Activated T-helper 1 cell treated with anti-CD3 and anti-CD28 coated beads, Interleukin-12 subunit alpha, Interleukin-12 subunit beta, Interleukin-2, Interleukin-4 antibody, amounts not matched to agents 30 ng/mL and 10 ng/mL and 1 ng/mL, durations not matched to agents 14 hours and 24 hours and 36 hours (primary cell): ENCODE measurements at places on chromosomes 7 and 10. TPM values are rescaled to one million over a fixed set of nuclear protein-coding genes. Genes with fewer than 3 reads are reported as not detected.

- H3K36me3 ChIP-seq = no peaks in the 10 kb centered on the region
- H3K4me3 ChIP-seq = no peak overlapping the region
- H3K4me1 ChIP-seq = peaks cover 6% of the 10 kb centered on the region
- no peak overlapping the region for H3K27ac ChIP-seq
Observed at GRCh38 chr7:2638224-2638991, 6.6 kb downstream of the TTYH3 start.

Gene CNNM1
- 0.20 and 0.21 TPM in 2 replicates for total RNA-seq

GRCh38 chr10:113627836-113628235 lies 36.0 kb downstream of the NRAP start:
- no peaks in the 10 kb centered on the region for H3K36me3 ChIP-seq
- no peaks in the 10 kb centered on the region for H3K4me1 ChIP-seq
- no peak for DNase-seq
- H3K27ac ChIP-seq = no peak overlapping the region

Gene RAMP3
- total RNA-seq = not detected in 2 replicates

Gene CBX3
- 284 and 298 TPM in 2 replicates for total RNA-seq

Gene MACROH2A2
- 3.4 and 3.5 TPM in 2 replicates for total RNA-seq

Gene SFTPA1
- total RNA-seq = not detected in 2 replicates

GRCh38 chr7:99032928-99033327 lies 111.0 kb downstream of the SMURF1 start:
- no peaks in the 10 kb centered on the region for H3K4me1 ChIP-seq
- H3K27me3 ChIP-seq = no peaks in the 10 kb centered on the region
- H3K4me3 ChIP-seq = no peak overlapping the region
- H3K27ac ChIP-seq = no peak overlapping the region
- H3K36me3 ChIP-seq = peaks cover 46% of the 10 kb centered on the region

DNA sequence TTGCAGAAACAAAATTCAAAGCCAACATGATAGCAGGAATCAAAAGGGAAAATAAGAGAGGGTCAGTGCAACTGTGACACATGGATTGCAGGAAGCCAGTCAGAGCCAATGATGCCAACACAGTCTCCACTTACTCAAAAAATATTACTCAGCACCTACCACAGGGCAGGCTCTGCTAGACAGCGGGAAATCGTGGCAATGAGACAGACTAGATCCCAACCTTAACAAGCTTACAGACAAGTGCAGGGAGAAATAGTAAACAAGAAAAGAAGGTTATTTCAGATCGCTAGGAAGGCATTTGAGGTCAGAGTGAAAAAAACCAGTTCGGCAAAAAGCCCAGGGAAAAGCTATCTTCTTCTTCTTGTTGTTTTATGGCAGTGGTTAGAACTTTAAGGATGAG lies 45.2 kb upstream of the NPFFR1 start:
- H3K4me3 ChIP-seq = no peak overlapping the region
- no peak for DNase-seq
- H3K27ac ChIP-seq = no peak overlapping the region
- H3K27me3 ChIP-seq = peaks cover 4% of the 10 kb centered on the region

- H3K36me3 ChIP-seq = no peaks in the 10 kb centered on the region
- no peak for DNase-seq
- no peak overlapping the region for H3K27ac ChIP-seq
- H3K4me3 ChIP-seq = no peak overlapping the region
Observed at GRCh38 chr7:27427416-27427815, 184.8 kb downstream of the EVX1 start.

DNA sequence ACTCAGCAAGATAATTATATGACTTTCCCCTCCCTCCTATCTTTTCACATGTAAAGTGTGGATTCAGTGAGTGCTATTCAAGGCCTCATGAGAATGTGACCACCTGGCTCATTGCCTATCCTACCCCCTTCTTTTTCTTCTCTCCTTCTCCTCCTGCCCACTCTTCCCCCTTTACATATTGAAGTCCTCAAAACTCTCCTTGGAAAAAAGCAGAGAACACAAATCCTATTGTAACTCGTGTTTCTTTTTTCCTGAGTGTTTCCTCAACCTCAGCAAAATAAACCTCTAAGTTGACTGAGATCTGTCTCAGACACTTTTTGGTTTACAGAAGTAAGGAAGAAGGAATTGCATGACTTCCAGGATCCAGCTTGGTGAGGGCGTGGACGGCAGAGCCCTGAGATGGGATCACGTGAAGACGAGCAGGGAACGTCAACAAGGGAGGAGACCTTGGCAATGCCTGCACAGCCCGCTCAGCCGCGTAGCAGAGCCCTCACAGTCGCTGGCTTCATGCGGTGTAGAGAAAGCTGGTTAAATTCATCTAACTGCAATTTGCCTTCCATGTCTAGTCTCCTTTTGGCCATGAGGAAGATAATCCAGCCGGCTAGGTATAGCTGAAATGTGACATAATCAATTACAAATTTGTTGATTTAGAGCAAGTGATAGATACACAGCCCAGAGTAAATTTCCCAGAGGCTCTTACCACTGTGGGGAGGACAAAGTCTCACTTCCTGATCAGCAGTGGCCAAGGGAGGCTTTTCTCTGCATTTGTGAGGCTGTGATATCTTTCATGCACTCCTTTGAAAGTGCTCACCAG lies 75.7 kb downstream of the LYZL2 start:
- H3K4me3 ChIP-seq = no peak overlapping the region
- no peak overlapping the region for H3K27ac ChIP-seq
- DNase-seq = no peak
- peaks cover 6% of the 10 kb centered on the region for H3K4me1 ChIP-seq
- H3K27me3 ChIP-seq = peaks cover 3% of the 10 kb centered on the region

DNA sequence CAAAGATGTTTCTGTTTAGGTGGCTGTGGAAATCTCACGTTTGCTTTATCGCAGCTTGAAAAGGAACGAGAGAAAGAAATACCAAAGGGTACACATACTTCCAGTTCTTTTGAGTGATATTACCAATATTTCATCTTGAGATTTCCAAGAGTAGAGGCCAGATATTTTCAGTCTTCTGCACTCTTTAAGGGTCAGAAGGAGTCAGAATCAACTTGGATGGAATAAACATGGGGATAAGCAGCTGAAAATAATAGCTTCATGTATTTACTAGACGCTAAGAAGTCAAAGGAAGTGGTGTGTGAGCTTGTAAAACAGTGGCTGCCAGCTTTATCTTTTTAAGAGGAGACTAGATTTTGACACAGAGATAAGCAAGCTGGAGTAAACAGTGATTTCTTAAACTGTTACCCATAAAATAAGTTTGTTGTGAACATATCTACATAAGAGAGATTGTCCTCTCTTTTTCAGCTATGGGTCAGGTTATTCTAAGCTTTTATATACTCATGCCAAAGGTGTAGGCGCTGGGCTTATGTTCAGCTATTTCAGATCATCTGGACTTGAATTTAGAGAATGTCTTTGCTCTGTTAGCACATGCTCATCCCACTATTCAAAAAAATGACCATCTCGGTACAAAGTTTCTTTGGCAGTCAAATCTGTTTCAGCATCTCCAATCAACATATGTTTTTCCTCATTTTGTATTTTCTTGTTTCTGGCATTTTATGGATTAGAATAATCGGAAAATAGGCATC lies 170.8 kb upstream of the TCF7L2 start:
- no peaks in the 10 kb centered on the region for H3K36me3 ChIP-seq
- no peaks in the 10 kb centered on the region for H3K27me3 ChIP-seq
- H3K4me1 ChIP-seq = no peaks in the 10 kb centered on the region
- no peak overlapping the region for H3K4me3 ChIP-seq
- H3K27ac ChIP-seq = no peak overlapping the region

DNA sequence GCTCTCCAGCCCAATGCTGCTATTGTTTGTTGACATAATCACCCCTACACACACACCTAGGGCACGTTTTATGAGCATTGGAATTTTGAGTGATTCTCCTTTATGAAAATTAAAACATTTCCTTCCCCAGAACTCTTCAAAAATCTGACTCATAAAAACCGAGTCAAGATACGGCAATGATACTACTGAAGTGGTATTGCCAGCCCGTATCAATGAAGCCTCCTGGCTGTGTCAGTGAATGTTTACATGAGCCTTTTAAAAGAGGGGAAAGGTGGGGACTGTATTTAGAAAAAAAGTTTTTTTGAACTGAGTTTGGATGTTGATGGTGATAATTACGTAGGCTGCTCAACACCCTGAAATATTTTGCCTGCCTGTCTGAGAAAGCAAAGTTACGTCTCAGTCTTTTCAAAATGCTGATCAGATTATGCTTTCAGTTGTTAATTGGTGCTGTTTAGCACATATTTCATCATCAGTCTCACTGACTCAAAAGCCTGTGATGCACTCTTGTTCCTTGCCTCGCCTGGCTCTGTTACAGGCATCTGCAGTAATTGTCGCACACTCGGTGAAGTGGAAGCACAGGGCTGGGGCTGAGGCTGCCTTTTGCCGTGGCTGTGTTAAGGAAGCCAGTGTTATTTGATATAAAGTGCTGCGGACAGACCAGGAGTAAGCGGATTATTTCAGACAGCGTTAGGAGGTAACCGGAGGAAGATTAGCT lies 157.4 kb upstream of the TCF7L2 start:
- peaks cover 2% of the 10 kb centered on the region for H3K36me3 ChIP-seq
- H3K27ac ChIP-seq = no peak overlapping the region
- H3K4me1 ChIP-seq = no peaks in the 10 kb centered on the region
- H3K27me3 ChIP-seq = no peaks in the 10 kb centered on the region

DNA sequence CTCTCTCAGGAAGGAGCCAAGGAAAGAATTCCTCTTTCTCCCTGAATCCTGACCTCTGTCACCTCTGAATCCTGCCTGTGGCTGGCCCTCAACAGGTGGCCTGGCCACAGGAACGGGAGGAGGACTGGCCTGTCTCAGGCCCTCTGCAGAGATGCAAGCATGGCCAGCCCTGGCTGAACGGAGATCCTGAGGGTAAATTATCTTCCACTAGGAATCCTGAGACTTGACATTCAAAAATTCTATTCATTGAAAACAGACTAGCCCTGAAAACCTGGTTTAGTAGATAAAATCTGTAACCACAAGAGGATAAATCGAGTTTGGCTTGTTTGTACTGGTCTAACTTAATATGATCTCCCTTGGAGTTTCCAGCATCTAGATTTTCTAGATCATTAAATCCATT lies 579.3 kb downstream of the LRMDA start:
- no peak overlapping the region for H3K27ac ChIP-seq
- H3K4me1 ChIP-seq = no peaks in the 10 kb centered on the region
- no peaks in the 10 kb centered on the region for H3K36me3 ChIP-seq
- H3K4me3 ChIP-seq = no peak overlapping the region
- no peak for DNase-seq

DNA sequence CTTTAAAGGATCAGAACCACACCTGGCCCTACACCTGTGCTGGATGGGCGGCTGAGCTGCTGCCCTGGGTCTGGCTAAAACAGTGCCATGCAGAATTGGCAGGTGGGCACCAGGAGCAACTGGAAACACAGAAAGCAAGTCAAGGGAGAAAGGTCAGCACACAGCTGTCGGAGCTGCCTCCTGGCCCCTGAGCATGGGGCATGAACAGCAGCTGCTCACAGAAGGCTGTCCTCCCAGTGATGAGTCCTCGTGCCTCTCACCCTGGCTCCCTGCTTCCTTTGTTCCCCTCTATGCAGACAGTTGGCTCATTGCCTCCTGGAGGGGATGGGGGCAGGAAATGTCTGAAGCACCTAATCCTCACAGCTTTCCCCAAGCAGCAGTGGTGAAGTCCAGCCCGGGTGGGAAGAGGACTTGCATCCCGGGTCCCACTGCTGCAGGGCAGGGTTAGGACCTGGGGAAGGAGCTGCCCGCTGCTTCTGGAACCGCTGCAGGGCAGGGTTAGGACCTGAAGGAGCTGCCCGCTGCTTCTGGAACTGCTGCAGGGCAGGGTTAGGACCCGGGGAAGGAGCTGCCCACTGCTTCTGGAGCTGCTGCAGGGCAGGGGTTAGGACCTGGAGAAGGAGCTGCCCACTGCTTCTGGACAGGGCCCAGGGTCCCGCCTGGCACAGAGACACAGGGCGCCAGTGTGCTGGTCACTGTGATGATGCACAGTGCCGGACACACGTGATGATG lies 37.3 kb downstream of the VIPR2 start:
- H3K36me3 ChIP-seq = no peaks in the 10 kb centered on the region
- no peak for DNase-seq
- no peak overlapping the region for H3K4me3 ChIP-seq

DNA sequence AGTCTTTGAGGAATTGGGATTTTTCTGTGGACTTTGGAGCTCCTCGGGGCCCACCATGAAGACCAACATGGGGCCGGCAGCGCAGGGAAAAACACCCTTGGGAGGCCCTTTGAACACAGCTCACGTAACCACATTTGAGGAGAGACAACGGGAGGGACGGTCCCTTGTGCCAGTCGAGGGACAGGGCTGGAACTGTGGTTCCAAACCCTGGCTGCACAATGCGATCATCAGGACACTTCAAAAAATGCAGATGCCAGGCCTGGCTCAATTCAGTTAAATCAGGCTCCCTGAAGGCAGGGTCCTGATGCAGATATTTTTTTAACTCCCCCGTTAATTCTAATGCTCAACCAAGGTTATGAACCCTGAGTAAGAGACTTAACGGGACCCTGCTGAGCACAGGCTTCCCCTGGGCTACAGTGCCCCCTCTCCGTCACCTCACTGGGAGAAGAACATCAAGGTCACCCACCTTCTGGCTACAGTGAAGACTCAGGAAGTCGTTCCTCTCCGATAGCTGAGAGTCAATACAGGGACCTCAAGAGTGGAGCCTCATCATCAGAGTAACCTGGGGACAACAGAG lies 30.4 kb downstream of the LYZL1 start:
- H3K27me3 ChIP-seq = peaks cover 28% of the 10 kb centered on the region
- no peak overlapping the region for H3K4me3 ChIP-seq
- H3K4me1 ChIP-seq = no peaks in the 10 kb centered on the region
- H3K36me3 ChIP-seq = no peaks in the 10 kb centered on the region

GRCh38 chr10:11823122-11823988 lies at the start of gene PROSER2:
Gene PROSER2 (plus strand): TSS chr10:11823356. CDS start chr10:11852078, 28,722 bp downstream.
- peak within 1 kb of the TSS; percentile 69 for H3K4me3 ChIP-seq
- H3K36me3 ChIP-seq = no peaks in the 10 kb centered on the region

DNA sequence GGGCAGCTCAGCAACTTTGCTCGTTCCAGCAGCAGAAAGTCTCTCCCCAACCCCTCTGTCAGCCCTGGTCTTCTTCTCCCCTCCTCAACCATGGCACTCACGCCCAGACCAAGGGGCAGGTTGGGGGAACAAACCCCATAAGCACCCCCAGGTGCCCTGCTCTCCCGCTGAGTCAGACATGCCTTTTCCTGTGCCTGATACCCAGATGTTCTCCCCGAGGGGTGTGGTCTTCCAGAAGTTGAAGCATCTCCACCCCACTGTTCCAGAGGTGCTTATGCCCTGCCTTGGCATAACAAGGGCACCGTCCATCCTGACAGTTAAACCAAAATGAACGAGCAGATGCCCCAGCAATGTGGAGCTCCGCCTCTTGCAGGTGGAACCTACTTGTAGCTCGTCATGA lies 67.1 kb downstream of the C10orf143 start:
- no peak overlapping the region for H3K4me3 ChIP-seq
- H3K27me3 ChIP-seq = no peaks in the 10 kb centered on the region
- H3K27ac ChIP-seq = no peak overlapping the region
- H3K36me3 ChIP-seq = no peaks in the 10 kb centered on the region

GRCh38 chr7:11290863-11291262 lies 317.2 kb downstream of the PHF14 start:
- no peak overlapping the region for H3K4me3 ChIP-seq
- no peaks in the 10 kb centered on the region for H3K36me3 ChIP-seq
- DNase-seq = no peak

- H3K4me1 ChIP-seq = peaks cover 22% of the 10 kb centered on the region
- H3K27me3 ChIP-seq = peaks cover 49% of the 10 kb centered on the region
- H3K27ac ChIP-seq = peak overlapping the region; percentile 80
Observed at GRCh38 chr10:129964611-129965424, 744 bp upstream of the EBF3 start.

GRCh38 chr7:30266686-30267085 lies 17.7 kb upstream of the ZNRF2 start:
- DNase-seq = no peak
- peaks cover 9% of the 10 kb centered on the region for H3K27me3 ChIP-seq
- H3K27ac ChIP-seq = no peak overlapping the region

Gene SYT15
- 0.96 and 1.5 TPM in 2 replicates for total RNA-seq
